ENCODE measurements at places on chromosomes 13 and 19.

GRCh38 chr13:83929157-83929556 lies 46.9 kb upstream of the SLITRK1 start:
- DNase-seq: no peak

GRCh38 chr13:72199640-72200039 lies 332.6 kb upstream of the DACH1 start:
- no peak for DNase-seq

GRCh38 chr13:24670174-24670573 lies 10.0 kb upstream of the ATP12A start:
- DNase-seq: no peak

GRCh38 chr13:71798707-71799106 lies 68.3 kb downstream of the DACH1 start:
- no peak for DNase-seq

DNA sequence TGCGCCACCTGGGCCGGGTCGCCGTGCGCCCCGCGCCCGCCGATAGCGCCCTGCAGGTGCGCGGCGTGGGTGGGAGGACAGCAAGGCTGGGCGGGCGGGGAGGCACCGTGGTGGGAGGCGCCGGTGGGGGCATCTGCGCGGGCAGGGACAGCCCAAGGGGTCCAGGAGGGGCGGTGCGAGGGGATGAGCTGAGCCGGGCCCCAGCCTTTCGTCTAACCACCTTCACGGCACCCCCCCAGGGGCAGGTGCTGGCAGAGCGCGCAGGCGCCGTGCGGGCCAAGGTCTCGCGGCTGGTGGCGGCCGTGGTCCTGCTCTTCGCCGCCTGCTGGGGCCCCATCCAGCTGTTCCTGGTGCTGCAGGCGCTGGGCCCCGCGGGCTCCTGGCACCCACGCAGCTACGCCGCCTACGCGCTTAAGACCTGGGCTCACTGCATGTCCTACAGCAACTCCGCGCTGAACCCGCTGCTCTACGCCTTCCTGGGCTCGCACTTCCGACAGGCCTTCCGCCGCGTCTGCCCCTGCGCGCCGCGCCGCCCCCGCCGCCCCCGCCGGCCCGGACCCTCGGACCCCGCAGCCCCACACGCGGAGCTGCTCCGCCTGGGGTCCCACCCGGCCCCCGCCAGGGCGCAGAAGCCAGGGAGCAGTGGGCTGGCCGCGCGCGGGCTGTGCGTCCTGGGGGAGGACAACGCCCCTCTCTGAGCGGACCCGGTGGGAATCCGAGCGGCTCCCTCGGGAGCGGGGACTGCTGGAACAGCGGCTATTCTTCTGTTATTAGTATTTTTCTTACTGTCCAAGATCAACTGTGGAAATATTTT lies 3.1 kb downstream of the KISS1R start:
- DNase-seq: peak; percentile 59

GRCh38 chr19:5877882-5878281 lies 7.5 kb upstream of the FUT5 start:
- DNase-seq: no peak

GRCh38 chr13:25473864-25474263 lies 102.1 kb downstream of the ATP8A2 start:
- no peak for DNase-seq

GRCh38 chr19:5628919-5629481 lies 6.1 kb downstream of the SAFB start:
- DNase-seq: no peak

DNA sequence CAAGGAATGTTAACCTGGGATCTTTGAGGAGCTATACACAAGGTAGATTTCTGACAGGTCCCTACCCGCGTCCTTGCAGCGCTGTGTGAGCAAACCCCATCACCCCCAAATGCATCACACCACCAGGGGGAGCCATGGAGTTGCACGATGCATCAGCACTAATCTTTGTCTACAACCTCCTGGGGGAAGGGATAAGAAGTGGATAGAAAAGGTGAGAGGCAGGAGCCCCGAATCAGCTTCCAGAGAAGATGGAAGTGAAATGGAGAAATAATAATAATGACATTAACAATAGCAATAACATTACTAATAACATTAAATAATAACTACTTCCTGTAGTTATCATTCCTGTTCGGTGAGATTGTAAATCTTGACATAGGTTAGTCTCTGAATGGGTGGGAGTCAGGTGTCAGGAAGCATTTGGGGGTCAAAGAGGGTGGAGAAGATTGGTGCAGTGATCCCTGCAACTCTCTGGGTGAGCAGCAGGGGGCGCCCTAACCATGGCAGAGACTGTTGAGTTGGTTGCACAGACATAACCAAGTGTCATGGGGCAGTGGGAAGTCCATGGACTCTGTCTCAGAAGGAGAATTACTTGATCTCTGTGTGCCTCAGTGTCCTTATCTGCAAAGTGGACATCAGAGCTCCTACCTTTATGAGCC lies 16.5 kb downstream of the SIGLEC7 start:
- peak; percentile 74 for DNase-seq

- no peak for DNase-seq
These were observed 661.0 kb downstream of the SLITRK1 start for GRCh38 chr13:83221256-83221655.

- no peak for DNase-seq
These were observed 57.1 kb downstream of the TRPM4 start for GRCh38 chr19:49214701-49215100.

DNA sequence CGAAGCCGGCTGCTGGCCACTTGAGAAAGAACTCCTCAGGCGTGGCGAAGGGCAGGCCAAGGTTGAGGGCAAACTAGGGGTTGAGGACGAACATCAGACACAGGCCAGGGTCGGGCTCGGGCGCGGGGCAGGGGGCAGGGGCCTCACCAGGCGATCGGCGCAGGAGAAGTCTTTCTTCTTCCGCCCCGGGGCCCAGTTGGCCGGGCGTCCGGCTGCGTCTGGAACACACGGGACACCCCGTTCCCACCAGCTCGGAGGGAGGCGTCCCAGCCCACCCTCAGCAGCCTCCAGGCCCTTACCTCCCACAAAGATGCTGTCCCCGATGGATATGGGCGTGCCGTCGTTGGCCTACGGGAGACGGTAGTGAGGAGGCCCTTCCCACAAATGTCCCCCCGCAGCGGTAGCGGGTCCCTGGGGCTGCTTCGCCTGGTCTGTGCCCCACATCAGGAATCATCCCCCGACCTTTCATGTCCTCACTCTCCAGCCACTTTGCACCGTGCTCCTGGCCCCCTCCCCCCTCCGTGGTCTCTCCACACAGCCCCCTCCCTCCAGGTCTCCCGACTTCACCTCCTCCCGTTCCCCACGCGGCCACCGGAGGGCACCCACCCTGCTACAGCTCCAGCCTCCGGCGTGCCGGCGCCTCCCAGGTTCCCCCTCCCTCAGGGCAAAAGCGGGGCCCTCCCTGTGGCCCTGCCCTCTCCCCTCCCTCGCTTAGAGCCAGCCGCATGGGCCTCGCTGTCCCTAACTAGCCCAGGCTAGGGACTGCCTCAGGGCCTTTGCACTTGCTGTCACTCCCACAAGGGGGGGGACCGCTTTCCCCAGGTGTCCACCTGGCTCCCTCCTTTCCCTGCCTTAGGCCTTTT lies 4.8 kb downstream of the PNKP start:
- DNase-seq: no peak

- no peak for DNase-seq
These were observed 2.8 kb downstream of the HIPK4 start for GRCh38 chr19:40387155-40387554.

GRCh38 chr19:18443406-18443805 lies 5.5 kb upstream of the ISYNA1 start:
- no peak for DNase-seq

DNA sequence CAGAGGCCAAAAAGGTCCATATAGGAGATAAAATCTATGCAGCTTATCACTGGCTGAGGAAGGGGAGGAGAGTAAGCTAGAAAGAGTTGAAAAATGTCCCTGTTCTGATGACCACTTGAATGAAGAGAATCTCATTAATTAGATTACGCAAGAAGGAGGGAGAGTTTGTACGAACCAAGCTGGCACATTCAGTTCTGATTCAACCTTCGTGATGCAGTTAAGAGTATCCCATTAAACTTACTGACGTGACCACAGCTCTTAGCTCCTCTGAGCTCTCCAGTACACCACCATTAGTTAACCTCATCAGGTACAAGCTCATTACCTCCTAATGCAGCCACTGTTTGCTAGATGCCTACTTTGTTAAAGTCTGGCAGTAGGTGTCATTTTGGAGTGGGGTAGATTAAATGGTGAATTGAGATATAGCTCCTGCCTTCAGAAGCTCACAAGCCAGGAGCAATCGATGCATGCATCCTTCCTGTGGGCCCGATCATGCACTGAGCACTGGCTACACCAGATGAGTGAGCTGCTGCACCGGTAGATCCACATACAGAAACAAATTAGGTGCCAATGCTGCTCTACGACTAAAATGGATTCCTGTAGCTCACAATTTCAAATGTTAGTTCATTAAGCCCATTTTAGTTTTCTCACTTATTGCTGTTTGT lies 458.3 kb downstream of the COG6 start:
- no peak for DNase-seq

DNA sequence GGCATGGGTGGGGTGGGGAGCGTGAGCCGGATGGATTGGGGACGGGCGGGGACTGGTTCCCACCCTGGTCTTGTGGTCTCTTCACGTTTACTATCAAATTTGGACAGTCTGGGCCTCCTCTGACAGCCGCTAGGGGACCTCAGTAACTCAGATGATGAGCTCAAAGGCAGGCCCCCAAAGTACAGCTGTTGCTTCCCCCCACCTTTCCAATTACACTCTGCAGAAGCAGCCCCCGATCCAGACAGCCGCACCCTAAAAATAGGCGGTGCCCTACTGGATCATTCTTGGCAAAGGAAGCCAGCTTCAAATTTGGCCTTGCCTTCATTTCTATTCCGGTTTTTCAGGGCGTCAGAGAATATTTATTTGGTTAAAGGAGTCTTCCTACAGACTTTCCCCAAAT lies 1.9 kb upstream of the FOXO1 start:
- peak; percentile 10 for DNase-seq

- no peak for DNase-seq
These were observed 93.2 kb downstream of the STK24 start for GRCh38 chr13:98483601-98484288.

DNA sequence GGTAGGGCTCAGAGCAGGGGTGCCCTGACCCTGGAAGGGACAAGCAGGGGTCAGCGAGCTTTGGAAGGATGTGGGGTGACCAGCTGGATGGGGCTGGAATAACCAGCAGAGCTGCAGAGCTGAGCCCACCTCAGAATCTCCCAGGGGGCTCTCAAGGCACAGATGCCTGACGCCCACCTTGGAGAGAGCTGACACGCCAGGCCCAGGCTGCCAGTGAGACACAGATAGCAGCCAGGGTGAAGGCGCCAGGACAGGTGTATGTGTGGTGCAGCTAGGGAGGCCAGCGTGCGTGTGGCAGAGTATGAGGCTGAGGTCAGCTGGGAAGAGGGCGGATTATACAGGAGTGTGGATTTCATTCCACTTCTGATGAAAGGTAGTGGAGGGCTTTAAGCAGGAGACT lies 8.9 kb downstream of the AP1M1 start:
- DNase-seq: no peak

- DNase-seq: no peak
These were observed 600.8 kb downstream of the DIAPH3 start for GRCh38 chr13:59562924-59563323.

DNA sequence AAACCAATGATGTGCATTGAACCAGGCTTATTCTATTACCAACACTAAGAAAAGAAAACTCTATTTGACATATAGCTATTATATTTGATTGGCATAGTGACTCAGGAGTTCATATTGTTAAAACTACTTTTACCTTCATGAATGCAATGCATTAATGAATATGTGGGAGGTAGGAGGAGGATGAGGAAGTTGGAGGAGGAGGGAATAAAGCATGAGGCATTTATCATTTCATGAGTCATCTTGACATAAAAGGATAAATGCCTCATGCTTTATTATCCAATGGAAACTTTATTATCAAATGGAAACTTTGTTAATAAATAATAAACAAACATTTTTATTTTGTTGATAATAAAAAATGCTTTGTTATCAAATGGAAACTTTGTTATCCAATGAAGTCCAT lies 116.5 kb downstream of the SPRY2 start:
- DNase-seq: no peak

GRCh38 chr13:110306960-110307766 lies at the start of the genes COL4A1 and COL4A2:
COL4A1 (minus strand) TSS chr13:110307157; CDS start chr13:110307027, 130 bp downstream.
COL4A2 (plus strand) TSS chr13:110307284; CDS start chr13:110307904, 620 bp downstream.
- DNase-seq: no peak

DNA sequence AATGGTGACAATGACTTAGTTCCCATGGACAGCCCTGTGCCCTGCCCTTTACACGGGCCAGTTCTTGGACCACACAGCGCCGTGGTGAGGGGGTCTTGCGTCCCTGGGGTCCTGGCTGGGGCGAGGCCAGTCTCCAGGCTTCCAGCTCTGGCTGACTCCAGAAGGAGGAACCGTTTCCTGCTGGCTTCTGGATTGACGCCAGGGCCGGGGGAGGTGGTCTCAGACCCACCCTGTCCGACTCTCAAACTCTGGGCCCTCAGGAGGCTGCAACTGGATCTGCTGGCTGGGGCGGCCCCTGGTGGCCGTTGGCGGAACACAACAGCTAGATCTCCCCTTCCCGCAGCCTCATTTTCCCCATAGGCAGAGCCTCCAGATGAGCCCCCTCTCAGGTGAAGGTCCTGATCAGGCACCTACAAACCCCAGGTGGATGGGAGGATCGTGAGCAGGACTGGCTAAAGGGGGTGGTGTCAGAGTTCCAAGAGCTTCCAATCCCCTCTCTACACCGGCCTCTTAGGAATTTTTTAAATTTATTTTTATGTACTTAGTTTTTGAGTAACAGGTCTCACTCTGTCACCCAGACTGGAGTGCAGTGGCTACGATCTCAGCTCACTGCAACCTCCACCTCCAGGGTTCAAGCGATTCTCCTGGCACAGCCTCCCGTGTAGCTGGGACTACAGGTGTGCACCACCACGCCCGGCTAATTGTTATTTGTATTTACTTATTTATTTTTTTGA lies 8.0 kb downstream of the CCDC194 start:
- DNase-seq: peak; percentile 58

GRCh38 chr13:79749984-79750551 lies 269.1 kb downstream of the NDFIP2 start:
- DNase-seq: no peak

DNA sequence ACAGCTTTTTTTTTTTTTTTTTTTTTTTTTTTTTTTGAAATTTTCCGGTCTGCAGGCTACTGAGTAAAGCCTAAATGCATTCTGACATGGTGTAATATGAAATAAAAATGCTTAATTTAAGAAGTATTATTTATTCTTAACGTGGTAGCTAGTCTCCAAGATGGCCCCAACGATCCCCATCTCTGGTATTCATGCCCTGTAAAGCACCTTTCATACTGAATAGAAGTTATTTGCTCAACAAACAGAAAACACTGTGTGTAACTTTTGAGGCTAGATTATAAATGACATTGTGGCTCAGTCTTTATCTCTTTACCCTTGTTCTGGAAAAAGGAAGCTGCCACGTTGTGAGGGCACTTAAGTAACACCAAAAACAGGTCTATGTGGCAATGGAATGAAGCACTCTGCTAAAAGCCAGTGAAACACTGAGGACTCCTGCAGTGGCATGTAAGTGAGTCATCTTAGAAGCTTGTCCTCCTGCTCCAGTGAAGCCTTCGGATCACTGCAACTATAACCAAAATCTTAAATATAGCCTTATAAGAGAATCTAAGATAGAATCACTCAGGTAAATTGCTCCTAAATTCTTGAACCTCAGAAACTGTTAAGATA lies 128.7 kb downstream of the UGGT2 start:
- no peak for DNase-seq
